ENCODE measurements at places on chromosomes 3 and 15. TPM values are rescaled to one million over a fixed set of nuclear protein-coding genes. Genes with fewer than 3 reads are reported as not detected.
A peak's percentile ranks its signal among the peaks of the same experiment; 100 is the strongest.

DNA sequence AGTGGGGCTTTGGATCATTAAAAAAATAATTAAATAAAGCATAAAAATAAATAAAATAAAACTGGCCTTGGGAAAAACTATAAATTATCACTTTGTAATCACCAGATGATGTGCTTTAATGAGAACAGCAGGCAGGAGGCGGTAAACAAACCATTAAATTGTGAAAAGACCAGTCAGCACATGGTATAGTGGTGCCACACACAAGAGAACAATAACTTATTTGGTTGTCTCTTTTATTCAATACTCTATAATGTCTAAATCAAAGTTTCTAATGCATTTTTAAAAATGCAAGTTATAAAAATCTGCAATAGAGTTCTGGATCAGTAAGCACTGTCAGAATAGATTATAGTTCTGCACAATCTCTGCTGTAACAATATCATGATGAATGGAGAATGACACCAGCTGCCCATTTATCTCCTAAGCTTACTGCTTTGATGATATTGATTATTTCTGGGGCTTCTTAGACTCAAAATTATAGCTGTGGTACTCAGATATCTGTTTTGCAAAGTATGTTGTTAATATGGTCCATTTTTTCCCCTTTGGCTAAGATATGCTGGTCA lies 259.3 kb downstream of the NAALADL2 start:
- H3K27ac ChIP-seq, result no peak overlapping the region
- H3K27me3 ChIP-seq, result no peaks in the 10 kb centered on the region
- H3K4me1 ChIP-seq, result no peaks in the 10 kb centered on the region
- H3K36me3 ChIP-seq, result no peaks in the 10 kb centered on the region
- no peak overlapping the region for H3K4me3 ChIP-seq

DNA sequence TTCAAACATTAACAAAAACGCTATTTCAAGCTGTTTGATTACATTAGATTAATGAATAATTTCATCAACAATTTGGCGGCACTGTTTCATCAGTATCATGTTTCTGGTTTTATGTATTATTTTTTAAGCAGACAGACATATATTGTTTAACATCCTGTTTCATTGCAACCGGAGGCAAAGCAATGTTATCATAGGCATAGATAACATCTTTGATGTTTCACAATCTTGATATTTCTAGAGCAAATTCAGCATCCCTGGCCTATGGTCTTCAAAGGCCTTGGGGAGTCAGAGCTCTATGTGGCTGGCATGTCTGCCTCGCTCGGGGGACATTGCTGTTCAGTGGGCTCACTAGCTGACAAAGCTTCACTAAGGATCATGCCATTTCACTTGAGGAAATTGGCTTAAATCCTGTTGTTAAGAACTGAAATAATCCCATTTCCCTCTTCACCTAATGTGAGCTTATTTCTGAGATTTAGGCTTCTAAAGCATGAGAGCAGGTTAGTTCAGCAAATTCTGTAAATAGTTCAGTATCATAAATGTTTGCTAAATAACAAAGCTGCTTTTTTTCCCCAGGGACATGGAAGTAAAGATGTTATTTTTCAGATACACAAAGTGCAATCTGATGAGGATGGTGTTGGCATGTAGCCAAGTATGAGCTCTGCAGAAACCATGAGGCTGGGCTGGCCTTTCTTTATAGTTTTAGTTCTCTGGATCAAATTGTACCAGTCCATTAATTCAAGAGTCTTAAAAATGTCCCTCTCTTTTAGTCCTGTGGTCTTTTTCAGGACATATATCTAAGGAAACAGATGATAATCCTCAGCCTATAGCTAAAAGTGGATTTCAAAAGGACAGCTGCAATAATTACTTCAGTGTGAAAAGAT lies 941.4 kb downstream of the PLOD2 start:
- DNase-seq, result no peak
- H3K27ac ChIP-seq, result no peak overlapping the region
- no peaks in the 10 kb centered on the region for H3K36me3 ChIP-seq
- H3K4me1 ChIP-seq, result no peaks in the 10 kb centered on the region

DNA sequence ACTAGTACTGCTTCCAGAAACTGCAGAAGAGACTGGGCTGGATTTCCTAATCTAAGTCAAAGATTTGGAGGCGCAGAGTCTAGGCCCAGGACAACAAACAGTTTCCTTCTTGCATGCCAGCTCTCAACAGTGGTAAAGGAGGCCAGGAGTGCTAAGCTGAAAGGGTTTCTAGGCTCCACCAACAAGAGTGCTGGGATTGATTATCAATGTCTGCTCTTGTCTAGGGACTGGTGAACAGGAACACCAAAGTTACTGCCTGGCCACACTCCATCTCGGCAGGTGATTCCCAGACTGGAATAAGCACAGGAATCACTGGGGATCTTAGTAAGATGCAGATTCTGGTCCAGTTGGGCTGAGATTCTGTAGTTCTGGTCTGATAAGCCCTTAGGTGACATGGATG lies 22.8 kb upstream of the FGD5 start:
- no peaks in the 10 kb centered on the region for H3K4me1 ChIP-seq
- H3K36me3 ChIP-seq, result no peaks in the 10 kb centered on the region
- no peak overlapping the region for H3K27ac ChIP-seq
- H3K27me3 ChIP-seq, result peaks cover 1% of the 10 kb centered on the region
- no peak overlapping the region for H3K4me3 ChIP-seq

DNA sequence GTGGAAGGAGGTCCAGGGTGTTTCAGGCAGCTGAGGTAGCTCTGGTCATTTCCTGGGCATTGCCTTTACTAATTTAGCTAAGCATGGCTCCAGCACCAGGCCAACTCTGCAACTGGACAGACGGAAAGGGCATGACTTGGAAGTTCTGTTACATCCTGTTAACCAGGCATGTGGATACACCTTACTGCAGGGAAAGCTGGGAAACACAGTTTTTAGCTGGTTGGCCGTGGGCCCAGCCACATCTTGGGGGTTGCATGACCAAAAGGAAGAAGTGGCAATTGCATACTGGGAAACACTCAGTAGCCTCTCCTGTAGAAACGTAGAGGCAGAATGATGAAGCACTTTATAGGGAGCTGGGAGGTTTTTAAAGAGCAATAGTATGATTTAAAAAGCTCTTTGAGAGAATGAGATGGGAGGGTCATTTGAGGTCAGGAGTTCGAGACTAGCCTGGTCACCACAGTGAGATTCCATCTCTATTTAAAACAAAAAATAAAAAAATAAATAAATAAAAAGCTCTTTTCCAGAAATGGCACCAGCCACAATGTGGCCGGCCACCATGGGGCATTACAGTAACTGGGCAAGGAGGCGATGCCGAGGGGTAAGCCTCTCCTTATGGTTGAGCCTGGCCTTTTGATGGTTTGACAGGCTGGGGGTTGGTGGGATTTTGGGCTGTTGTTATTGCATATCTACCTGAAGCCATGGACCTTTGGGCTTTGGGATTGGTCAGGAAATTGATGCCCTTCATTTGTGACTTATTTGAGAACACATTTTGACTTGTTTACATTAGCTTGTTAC lies 28.6 kb downstream of the TRAK1 start:
- H3K4me1 ChIP-seq, result peaks cover 52% of the 10 kb centered on the region
- H3K27me3 ChIP-seq, result no peaks in the 10 kb centered on the region
- H3K27ac ChIP-seq, result peak overlapping the region; percentile 71

DNA sequence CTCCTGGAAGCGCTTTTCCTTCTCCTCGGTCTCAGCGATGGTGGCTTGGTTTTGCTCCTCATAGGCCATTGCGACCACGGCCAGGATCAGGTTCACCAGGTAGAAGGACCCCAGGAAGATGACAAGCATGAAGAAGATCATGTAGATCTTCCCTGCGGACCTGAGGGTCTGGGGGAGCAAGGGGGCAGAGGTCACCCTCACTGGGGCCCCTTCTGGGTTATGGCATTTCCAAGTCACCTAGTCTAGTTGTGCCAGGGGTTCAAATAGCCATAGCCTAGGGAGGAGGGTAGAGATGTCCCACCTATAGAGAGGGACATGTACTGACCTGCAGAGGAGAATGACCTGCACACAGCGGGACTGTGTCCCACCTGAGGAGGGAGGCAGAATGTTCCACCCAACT lies 43.5 kb downstream of the SCN5A start:
- H3K4me1 ChIP-seq, result no peaks in the 10 kb centered on the region
- H3K27me3 ChIP-seq, result no peaks in the 10 kb centered on the region
- H3K36me3 ChIP-seq, result no peaks in the 10 kb centered on the region
- no peak for DNase-seq
- H3K4me3 ChIP-seq, result no peak overlapping the region

GRCh38 chr3:85303156-85303555 lies 344.4 kb downstream of the CADM2 start:
- no peaks in the 10 kb centered on the region for H3K36me3 ChIP-seq
- no peaks in the 10 kb centered on the region for H3K27me3 ChIP-seq
- H3K27ac ChIP-seq, result no peak overlapping the region
- DNase-seq, result no peak
- H3K4me1 ChIP-seq, result no peaks in the 10 kb centered on the region

DNA sequence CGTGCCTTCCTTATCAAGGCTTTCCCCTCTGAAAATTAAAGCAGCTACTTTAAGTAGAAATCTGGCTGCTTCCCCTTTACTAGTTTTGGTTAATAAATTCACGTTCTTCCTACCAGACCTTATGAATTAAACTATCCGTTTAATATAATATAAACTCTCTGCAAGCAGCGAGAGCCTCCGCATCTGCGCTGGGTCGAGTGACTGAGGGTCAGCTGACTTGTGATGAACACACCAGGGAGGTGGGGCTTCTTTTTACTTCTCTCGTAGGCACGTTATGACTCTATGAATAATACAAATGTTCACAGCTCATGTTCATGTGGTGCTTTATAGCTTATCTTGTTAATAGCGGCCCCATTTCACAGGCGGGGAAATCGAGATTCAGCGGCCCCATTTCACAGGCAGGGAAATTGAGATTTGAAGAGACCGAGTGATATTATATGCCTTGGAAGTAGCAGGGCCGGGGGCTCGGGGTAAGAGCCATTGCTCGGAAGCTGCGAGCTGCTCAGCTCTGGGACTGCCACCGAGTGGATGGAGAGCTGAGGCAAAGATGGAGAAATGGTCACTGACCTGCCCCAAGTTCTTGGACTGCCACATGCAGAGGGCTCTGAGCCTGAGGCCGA lies 8.3 kb downstream of the MUC4 start:
- H3K27ac ChIP-seq, result no peak overlapping the region
- no peaks in the 10 kb centered on the region for H3K27me3 ChIP-seq
- no peaks in the 10 kb centered on the region for H3K36me3 ChIP-seq
- no peak overlapping the region for H3K4me3 ChIP-seq

- no peaks in the 10 kb centered on the region for H3K27me3 ChIP-seq
- H3K36me3 ChIP-seq, result no peaks in the 10 kb centered on the region
- H3K4me3 ChIP-seq, result no peak overlapping the region
- peaks cover 52% of the 10 kb centered on the region for H3K4me1 ChIP-seq
These were observed 52.0 kb downstream of the CCR3 start for GRCh38 chr3:46293991-46294833.

- H3K4me1 ChIP-seq, result no peaks in the 10 kb centered on the region
- H3K36me3 ChIP-seq, result no peaks in the 10 kb centered on the region
- no peak overlapping the region for H3K27ac ChIP-seq
- no peak for DNase-seq
- no peak overlapping the region for H3K4me3 ChIP-seq
- H3K27me3 ChIP-seq, result peaks cover 2% of the 10 kb centered on the region
These were observed 15.7 kb upstream of the RBP1 start for GRCh38 chr3:139555249-139555648.

DNA sequence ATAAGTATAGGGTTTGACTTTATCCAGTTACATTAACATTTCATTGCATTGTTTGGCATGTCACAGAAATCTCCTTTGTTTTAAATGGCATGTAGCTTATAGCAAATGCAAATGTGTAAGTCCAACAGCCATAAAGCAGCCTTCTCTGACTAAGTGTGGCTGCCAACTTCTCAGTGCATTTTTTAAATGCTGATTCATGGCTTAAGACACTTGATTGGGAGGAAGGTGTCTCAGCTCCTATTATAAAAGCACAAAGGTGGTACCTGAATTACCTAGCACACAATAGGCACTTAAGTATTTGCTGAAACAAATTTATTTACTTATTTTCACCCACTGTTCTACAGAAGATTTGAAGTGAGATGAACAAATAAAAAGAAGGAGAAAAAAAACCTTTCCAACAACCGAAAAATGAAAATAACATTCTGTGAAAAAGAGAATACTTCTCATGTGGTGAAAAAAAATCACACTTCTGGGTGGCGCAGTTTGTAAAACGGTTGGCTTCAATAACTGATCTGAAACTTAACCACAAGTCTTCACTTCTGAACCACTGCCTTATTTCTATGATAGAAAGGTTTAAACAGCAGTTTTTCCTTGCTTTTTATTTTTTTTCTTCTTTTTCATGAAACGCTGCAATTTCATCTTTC lies 105.5 kb upstream of the ICE2 start:
- no peaks in the 10 kb centered on the region for H3K27me3 ChIP-seq
- DNase-seq, result no peak
- H3K4me1 ChIP-seq, result peaks cover 61% of the 10 kb centered on the region
- no peaks in the 10 kb centered on the region for H3K36me3 ChIP-seq
- peak overlapping the region; percentile 32 for H3K4me3 ChIP-seq
- H3K27ac ChIP-seq, result peak overlapping the region; percentile 94

DNA sequence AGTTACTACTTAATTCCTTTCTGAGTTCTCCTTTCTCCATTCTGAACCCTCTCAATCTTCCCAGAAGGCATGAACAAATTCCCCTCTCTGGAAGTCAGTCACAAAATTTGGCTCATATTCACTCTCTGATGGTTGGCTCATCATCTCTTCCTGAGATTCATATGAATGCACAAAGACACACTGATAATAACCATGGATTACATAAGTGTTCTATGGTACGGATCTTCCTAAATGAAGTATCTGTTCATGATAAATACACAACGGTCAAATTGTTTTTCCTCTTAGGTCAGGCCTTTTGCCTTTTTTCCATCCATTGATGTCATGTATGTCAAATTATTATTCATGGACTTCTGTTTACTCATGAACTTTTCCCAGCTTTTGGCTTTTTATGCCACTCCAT lies 162.6 kb downstream of the P2RY1 start:
- H3K36me3 ChIP-seq, result no peaks in the 10 kb centered on the region
- no peak overlapping the region for H3K4me3 ChIP-seq
- no peak overlapping the region for H3K27ac ChIP-seq
- DNase-seq, result no peak
- H3K4me1 ChIP-seq, result no peaks in the 10 kb centered on the region

- H3K4me1 ChIP-seq, result peaks cover 74% of the 10 kb centered on the region
- H3K27me3 ChIP-seq, result no peaks in the 10 kb centered on the region
- peak overlapping the region; percentile 98 for H3K27ac ChIP-seq
These were observed 28.4 kb downstream of the IRAK2 start for GRCh38 chr3:10192953-10193691.

EXD1 gene
- total RNA-seq, result not detected

UBAP1L gene
- 2.4 TPM for total RNA-seq

PROS1 gene
- 0.10 TPM for total RNA-seq

All from GM12878 (cell line).